ENCODE measurements at places on chromosomes 6 and 20.

DNA sequence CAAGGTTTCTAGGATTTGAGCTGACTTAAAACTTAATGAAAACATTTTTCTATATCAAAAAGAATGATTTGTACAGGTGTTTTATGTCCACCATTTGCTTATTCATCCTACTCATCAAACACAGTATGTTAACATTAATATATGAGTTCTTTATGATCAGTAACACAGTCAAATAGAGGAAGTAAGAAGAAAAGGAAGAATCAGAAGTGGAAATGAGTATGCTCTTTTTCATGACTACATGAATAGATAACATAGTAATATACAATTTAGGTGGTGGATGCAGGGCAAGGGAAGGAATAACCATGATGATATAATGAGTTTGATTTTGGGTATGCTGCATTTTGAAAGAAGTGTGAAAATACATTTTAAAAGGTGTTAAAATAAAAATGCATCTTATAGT lies 16.5 kb downstream of the KPNA5 start:
- DNase-seq = no peak

- DNase-seq = no peak
Observed at GRCh38 chr6:102488729-102489128, 1095.2 kb downstream of the GRIK2 start.

DNA sequence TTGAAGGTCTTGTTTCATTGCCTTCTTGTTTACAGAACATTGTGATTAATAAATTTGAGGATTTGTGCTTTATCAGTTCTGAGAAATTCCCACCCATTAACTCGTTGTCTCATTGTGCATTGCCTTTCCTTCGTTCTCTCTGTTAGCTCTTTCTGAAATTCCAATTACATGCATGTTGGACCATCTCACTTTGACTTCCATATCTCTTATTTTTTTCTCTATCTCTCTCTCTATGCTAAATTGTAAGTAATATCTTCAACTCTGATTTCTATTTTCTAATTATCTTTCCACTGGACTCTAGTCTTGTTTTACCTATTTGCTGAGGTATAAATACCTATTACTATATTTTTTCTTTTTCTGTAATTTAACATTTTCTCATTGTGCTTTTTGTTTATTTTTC lies 92.3 kb downstream of the SHLD1 start:
- no peak for DNase-seq

- no peak for DNase-seq
Observed at GRCh38 chr6:31163922-31164321, 5.5 kb downstream of the TCF19 start.

DNA sequence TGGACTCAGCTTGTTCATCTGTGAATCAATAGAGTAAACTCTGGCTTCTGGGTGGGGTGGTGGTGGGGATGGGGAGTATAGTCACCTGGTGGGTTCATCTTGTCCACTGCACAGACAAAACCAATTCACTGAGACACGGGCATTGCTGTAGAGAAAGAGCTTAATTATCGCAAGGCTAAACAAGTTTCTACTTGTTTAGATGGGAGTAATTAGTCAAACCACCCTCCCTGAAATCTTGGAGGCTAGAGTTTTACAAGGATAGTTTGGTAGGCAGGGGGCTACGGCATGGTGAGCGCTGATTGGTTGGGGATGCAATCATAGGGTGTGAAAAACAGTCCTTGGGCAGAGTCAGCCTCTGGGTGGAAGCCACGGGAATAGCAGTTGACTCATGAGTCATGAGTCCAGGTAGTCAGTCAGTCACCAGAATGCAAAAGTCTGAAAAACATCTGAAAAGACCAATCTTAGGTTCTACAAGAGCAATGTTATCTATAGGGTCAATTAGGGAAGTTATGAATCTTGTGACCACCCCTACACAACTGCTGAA lies 77.8 kb downstream of the STMND1 start:
- DNase-seq = no peak

GRCh38 chr6:46215777-46216176 lies 45.0 kb upstream of the ENPP5 start:
- DNase-seq = no peak

GRCh38 chr6:680666-681340 lies 12.1 kb downstream of the EXOC2 start:
- DNase-seq = no peak

DNA sequence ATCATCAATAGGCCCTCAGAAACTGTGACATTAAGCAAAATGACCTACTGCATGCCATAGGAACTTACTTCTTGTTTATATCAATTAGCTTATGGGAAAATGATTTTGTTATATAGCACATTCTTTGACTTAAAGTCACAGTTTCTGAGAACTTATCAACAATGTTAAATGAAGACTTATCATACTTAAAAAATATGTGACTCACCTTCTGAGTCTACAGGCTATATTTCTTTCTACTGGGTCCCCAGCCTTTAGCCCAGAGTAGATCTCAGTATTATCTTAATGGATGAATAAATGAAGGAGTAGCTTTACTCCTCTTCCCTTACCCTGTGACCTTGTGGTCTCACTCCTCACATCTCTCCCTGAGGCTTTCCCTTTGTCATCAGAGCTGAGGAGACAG lies 180.2 kb downstream of the MAFB start:
- DNase-seq = no peak

DNA sequence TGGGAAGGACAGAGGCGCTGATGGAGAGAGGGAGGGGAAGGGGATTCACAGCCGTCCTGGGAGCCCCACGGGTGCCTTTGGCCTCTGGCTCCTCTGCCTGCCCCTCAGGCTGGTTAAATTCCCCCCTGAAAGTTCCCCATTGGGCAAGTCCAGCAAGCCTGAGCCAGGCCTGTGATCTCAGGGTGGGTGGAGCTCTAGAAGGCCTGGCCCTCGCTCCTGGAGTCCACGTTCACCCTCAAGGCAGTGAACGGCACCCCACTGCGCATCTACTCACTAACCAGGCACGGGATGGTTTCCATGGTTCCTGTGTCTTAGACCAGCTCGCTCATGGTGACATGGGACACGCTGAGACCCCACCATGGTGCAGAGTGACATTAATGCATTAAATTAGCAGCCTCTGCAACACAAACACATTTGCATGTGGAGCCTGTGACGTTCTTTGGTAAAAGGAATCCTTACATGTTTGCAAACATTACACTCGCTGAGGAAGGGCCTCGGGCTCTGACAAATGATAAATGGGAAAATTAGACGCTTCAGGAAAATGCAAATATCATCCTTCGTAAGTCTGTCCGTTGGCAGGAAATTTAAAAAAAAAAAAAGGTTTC lies 452.7 kb downstream of the PREX1 start:
- DNase-seq = no peak

DNA sequence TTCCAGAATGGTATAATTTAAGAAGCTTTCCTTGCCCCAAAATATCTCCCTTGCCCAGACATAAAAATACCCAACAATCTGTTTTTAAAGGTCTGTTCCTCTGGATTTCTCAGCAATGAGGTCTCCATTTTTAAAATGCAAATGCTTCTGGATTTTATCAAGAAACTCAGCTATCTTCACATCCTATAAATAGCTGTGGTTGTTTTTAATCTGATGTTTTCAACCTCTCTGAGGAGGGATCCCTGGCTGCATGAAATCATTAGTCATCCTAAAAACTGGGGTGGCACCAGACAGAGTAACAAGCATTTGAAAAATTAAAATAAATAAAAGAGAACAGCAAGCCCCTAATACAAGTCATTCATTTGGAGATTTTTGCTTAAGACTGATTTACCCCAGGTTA lies 168.5 kb upstream of the ID4 start:
- DNase-seq = no peak

GRCh38 chr20:50169329-50169823 lies 15.9 kb upstream of the PEDS1 start:
- DNase-seq = peak; percentile 74

GRCh38 chr20:24778585-24779031 lies 170.5 kb upstream of the CST7 start:
- DNase-seq = no peak

- no peak for DNase-seq
Observed at GRCh38 chr6:147779624-147780023, 271.1 kb downstream of the SAMD5 start.

DNA sequence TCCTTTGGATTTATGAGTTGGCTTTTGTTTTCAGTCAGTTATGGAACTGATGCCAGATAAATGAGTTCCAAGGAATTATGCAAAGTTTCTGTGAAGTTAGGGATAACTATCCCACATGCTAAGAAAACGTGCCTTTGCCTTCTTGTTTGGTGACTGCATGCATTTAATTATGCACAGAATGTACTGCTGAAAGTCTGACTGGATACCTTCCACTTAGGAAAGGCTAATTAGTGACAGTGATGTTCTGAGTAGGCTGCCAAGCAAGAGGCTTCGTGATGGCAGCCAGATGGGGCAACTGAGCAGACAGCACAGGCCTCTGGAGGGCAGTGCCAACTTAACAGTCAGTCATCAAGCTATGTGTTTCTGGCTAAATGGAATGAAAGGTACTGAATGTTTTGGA lies 289.9 kb downstream of the CD109 start:
- no peak for DNase-seq

GRCh38 chr20:10250902-10251301 lies 32.3 kb downstream of the SNAP25 start:
- DNase-seq = no peak

DNA sequence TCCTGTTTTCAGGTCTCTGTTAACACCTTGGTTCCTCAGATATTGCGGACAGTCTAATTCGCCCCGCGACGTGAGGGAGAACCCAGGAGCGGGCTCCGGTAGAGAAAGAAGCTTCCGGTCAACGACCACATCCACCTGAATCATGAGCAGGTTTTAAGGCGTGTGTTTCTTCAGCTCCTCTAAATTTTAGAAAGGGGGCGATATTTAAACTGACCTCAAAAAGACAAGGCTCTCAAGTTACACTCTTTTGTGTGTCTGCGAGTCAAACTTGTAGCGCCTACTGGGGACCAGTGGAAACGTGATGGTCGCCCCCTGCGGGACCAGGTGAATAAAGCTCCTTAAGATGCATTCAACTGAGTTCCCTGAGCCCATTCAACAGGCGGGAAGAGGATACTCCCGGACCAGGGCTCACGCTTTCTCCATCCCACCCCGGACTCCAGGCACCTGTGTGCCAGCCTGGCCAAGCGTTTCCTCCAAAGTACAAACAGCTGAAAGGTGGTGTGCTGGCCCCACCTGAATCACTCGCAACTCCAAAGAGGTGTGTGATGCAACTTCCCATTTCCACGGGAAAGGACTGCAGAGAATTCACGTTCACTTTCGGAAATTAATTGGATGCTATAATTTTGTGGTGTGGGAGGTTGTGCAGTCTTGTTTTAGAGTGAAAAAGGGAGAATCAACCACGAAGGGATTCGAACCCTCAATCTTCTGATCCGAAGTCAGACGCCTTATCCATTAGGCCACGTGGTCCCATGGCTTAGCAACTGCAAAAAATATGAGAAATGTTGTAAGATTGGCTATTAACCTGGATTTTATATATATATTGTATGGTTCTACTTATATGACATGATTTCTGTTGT lies 17.0 kb downstream of the GPX5 start:
- DNase-seq = no peak

- no peak for DNase-seq
Observed at GRCh38 chr6:110410511-110410910, 4.9 kb downstream of the DDO start.

GRCh38 chr20:43941476-43942200 lies 27.0 kb downstream of the TOX2 start:
- DNase-seq = no peak

DNA sequence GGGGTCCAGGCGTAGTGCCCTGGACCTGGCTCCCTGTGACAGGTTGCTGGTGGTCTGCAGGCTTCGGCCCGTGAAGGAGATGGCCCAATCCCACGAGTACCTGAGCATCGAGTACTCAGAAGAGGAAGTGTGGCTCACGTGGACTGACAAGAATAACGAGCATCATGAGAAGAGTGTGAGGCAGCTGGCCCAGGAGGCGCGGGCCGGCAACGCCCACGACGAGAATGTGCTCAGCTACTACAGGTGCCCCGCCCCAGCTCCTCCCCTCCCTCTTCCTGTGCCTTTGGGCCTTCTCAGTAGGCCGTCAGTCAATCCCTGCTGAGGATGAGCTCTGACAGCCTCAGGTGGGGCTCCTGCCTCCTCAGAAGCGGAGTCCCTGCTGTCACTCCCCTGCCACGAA lies 42.6 kb downstream of the UQCC2 start:
- DNase-seq = no peak

DNA sequence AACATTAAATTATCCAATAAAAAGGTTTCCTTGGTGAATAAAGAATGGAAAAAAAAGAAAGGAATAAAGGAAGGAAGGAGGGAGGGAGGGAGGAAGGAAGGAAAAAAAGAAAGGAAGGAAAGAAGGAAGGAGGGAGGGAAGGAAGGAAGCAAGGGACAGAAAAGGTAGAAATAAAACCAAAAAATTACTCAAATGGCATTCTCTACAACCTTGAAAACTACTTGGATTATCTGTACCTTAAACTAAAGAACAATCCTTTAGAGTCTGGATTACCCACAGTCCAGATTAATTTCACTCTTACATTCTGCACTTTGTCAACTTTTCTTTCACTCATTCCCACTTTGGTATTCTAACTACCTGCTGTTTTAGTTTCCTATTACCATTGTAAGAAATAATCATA lies 361.8 kb upstream of the ADGRB3 start:
- no peak for DNase-seq

DNA sequence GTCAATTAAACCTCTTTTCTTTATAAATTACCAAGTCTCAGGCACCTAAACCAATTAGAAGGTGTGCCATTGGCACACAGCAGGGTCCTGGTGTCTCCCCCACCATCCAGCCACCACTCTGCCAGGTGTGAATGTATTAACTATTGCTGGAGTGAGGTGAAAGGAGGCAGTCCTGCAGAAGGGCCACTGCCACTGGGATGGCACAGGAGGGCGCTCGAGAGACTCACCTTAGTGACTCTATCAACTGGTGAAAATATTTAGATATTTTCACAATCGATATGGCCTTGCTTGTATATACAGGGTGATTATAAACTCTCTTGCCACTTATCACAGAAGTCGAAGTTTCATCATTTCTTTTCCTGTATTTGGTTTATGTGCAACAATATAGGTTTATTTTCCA lies 145.6 kb upstream of the ESR1 start:
- DNase-seq = no peak

DNA sequence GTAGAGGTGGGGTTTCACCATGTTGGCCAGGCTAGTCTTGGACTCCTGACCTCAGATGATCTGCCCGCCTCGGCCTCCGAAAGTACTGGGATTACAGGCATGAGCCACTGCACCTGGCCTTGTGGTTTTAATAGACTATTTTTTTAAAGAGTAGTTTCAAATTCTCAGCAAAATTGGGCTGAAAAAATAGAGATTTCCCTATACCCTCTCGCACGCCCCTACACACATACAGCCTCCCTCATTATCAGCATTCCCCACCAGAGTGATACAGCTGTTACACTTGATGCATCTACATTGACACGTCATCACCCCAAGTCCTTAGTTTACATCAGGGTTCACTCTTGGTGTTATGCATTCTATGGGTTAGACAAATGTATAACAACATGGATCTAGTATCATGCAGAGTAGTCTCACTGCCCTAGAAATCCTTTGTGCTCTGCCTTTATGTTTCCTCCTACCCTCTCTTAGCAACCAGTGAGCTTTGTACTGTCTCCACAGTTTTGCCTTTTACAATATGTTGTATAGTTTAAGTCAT lies 103.6 kb downstream of the CDYL start:
- no peak for DNase-seq

- DNase-seq = peak; percentile 27
Observed at GRCh38 chr6:29631860-29632731, 887 bp downstream of the GABBR1 start.
